AG20443 (cell line): ENCODE measurements at places on chromosomes 4 and X.
A peak's percentile ranks its signal among the peaks of the same experiment; 100 is the strongest.

DNA sequence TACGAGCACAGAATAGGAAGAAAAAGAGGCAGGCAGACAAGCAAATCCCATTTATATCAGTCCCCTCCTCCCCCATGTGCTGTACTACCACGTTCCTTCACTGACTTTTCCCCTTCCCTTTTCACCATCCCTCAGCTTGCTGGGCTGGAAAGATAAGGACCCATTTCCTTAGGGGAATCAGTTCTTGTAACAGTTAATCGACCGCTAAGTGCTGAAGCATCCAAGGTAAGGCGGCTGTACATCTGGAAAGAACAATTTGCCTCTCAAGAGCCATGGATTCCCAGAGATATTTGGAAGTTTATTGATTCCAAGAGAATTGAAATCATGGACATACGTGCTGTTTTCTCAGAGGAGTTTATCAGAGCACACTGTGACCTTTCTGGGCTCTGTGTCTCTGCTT is 1688.0 kb downstream of the STIM2 start:
- DNase-seq: no peak

GRCh38 chrX:153818571-153819383 is 11.6 kb downstream of the PDZD4 start:
- peak; percentile 69 for DNase-seq

DNA sequence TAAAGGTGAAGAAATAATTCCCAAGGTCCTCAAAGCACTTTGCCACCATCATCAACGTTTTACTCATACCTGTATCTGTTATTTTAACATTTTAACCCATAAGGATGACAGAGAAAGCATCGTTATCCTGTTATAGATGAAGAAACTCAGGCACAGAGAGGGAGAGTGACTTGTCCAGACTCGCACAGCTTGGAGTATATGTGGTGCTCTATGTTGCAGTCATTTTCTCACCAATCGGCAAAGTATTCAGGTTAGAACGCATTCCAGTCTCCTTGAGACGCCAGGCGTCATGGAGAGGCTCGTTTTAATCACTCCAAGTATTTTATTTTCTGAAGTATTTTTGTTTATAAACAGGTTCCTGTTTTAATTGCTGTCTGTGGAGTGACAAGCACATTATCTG is 73.5 kb downstream of the IRF2 start:
- DNase-seq: no peak

GRCh38 chrX:147917700-147918695 is 6.3 kb downstream of the FMR1 start:
- DNase-seq: peak; percentile 9

DNA sequence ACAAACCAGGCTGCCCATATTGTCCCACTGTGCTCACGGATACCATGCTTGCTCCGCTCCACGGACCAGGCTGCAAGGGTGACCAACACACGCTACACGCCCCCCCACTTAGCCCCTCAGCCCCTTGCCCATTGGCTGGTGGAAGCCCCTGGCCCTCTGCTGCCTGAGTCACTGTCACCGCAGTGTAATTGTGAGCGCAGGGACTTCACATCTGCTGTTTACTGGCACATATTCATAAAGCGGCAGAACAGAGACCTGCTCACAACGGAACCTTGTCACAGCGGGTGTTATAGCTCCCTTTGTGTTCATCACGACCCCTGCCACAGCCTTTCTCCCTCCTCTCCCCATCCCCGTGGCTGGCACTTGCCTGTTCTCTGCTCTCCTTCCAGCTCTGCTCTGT is 83.7 kb downstream of the PSAPL1 start:
- no peak for DNase-seq

DNA sequence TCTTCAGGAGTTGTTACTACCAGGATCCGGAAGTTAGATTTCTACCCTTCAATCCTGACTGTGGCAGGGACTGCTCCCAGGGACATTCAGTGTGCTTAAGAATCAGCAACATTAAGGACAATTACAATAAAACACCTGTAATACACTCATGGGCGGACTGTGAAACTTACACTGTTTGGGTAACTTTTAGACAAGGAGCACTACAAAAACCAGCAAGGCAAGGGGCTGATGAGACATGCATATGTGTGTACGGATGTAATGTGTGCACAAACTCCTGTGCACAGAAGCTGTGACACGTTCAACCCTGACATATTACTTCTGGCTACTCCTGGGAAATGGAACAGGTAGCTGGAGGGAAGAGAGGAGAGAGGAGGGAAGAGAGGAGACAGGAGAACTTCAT is 75.8 kb downstream of the FAT1 start:
- no peak for DNase-seq

DNA sequence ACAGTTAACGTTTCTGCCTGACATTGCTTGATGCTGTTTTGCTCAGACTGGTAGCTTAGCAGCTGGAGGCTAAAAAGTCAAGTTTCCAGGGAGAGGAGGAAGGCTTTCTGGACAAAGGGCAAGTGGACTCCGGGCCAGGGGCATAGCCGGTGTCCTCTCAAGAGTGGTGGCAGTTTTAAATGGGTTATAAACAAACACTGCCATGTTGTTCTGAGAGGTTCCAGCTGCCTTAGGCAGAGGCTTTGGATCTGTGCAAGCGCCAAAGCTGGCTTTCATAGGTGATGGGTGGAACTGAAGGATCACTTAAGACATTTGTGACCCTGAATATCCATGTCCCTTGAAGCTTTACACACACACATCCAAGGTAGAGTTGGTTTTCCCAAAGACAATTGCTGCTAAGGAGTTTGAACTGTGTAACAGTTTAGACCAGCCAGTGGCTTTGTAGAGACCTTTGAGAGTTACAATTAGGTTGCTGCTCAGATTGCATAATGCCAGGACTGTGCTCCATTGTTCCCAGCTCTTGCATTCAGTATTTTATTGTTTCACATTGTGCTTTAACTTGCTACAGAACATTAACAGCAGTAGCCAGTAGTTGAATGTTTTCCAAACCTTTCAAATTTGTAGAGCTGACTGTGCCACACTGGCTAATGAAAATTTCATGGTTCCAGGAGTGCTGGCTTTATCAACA is 54.1 kb upstream of the AP1S2 start:
- DNase-seq: no peak

- DNase-seq: no peak
These were observed 184.1 kb downstream of the AFAP1 start for GRCh38 chr4:7755561-7755960.

GRCh38 chr4:113316879-113317278 is 267.4 kb downstream of the ANK2 start:
- no peak for DNase-seq

- peak; percentile 32 for DNase-seq
These were observed 73.0 kb downstream of the AFF1 start for GRCh38 chr4:87007528-87008446.

DNA sequence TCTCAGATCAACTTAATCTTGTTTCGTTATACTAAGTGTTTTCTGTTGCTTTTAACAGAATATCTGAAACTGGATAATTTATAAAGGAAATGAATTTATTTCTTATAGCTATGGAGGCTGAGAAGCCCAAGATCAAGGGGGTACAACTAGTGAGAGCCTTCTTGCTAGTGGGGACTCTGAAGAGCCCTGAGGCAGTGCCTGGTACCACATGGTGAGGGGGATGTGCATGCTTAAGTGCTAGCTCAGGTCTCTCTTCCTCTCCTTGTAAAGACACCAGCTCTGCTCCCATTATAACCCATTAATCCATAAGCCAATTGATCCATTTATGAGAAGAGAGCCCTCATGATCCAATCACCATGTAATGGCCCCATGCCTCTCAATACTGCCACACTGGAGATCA is 17.9 kb downstream of the COX18 start:
- no peak for DNase-seq

DNA sequence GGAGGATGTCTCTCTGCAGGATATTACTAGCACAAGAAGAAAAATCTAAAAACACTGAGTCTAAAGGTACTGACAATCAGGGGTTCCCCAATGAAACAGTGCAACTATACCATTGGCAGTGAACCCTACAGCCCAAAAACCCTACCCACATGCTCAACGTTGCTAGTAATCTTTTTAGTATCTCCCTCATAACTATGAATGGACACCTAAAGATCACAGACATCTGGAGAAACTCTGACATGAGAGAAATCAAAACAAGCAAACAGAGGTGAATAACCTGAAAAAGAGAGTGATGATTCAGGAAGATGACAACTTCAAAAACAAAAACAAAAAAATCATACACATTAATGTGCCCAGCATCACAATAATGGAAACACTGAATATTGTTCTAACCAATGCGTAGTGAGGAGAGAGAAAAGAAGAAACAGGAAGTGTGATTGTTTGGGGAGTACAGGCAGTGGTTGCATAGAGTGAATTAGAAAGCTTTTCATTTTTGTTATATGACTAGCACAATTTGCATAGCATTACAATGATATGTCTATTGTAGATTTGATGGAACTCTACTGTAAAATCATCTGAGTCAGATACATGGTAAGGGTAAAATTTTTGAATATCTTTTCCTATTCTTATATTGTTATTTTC is 78.9 kb upstream of the FMR1 start:
- no peak for DNase-seq

GRCh38 chr4:110634350-110635162 is 11.7 kb upstream of the PITX2 start:
- no peak for DNase-seq

- no peak for DNase-seq
These were observed 30.4 kb downstream of the SCML1 start for GRCh38 chrX:17767734-17768133.

GRCh38 chrX:40156470-40157227 is 58.9 kb upstream of the BCOR start:
- no peak for DNase-seq

GRCh38 chrX:134990801-134991481 is at the start of gene SMIM10:
Gene SMIM10 (plus strand): TSS chrX:134990991. CDS start chrX:134991096, 105 bp downstream.
- peak; percentile 78 for DNase-seq

GRCh38 chr4:143023239-143023918 is 161.3 kb upstream of the USP38 start:
- no peak for DNase-seq

DNA sequence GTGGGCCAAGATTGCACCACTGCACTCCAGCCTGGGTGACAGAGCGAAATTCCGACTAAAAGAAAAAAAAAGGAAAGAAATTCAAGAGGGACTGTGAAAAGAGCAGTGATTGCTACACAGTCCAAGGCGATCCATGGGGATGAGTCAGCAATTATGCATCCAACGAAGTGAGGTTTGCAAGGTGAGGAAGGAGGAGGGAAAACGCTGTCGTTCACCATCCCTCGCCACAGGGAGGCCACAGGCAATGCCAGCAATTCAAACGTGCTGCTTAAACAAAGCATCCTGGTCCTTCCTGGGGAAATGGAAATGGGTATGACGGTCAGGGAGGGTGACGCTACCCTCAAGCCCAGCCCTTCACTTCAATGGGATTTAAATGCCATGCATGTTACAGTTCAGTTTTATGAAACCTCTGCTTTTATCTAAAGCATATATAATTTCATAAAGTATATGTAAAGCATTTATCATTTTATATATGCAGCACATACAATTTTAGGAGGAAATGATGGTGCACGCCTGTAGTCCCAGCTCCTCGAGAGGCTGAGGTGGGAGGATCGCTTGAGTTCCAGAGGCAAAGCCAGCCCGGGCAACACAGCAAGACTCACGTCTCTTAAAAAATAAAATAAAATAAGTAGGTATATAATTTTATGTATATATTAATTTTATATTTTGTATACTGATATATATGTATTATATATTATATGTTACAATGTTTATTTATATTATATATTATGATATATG is 108.7 kb downstream of the DHRSX start:
- peak; percentile 63 for DNase-seq

GRCh38 chr4:104642521-104642920 is 147.8 kb upstream of the CXXC4 start:
- no peak for DNase-seq

DNA sequence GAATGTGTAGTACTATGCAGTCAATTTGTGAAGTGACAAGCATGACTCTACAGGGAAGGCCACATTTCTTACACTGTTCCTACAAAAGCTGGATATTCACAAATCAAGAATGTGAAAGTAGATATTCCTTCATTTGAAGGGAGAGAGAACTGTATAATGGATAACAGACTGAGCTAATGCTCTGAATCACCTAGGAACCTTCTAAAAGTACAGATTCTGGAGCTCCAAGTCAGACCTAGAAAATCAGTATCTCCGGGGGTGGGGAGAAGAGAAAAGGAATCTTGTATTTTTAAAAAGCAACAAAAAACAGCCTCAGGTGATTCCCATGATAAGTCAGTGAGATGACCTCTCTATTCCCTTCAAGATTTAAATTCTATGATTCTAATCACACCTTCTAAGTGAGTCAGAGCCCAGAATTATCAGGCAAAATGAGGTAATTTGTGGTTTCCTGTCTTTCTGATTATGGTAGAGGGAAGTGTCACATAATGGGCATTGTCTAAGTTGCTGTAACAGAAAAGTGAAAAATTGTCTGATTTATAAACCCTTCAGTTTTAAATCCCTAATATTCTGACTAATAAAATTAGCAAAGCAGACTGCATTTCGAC is 80.9 kb downstream of the IL21 start:
- DNase-seq: no peak

- DNase-seq: no peak
These were observed 28.9 kb downstream of the ATP2B3 start for GRCh38 chrX:153546386-153546785.

DNA sequence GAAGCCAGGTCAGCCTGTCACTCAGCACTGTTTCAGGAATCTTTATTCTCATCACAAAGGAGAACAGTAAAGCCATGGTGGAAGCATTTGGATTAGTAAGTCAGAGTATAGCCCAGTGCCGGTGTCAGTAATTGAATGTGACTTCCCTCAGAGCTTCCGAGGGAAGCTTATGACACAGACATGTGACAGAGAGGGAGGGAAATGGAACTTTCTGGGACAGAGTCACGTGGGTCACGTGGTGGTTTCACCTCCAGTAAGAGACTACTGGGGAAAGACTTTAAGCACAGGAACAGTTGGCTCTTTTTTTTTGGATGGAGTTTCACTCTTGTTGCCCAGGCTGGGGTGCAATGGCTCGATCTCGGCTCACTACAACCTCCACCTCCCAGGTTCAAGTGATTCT is 53.3 kb upstream of the CCDC160 start:
- DNase-seq: no peak

DNA sequence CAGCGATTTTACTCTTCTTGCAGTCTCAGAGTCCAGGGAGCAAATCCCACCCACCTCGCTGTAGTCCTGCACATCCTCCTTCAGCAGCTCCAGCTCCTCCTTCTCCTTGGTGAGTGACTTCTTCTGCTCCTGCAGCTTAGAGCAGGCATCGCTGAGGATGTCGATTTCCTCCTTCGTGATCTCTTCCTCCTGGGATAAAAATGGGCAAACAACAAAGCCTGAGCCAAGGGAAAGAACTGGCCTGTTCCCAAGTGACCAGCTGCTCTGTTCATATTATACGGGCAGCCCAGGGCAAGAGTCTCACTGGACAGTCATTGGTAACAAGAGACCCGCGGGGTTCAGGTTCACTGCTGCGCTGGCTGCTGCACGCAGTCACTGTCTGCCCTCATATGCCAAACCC is 26.2 kb downstream of the FGFR3 start:
- no peak for DNase-seq

GRCh38 chrX:109774706-109775105 is 41.6 kb upstream of the ACSL4 start:
- peak; percentile 70 for DNase-seq

- DNase-seq: peak; percentile 56
These were observed 403 bp downstream of the SGCB start for GRCh38 chr4:52037689-52038102.

GRCh38 chr4:38670939-38671591 is 7.1 kb downstream of the KLF3 start:
- DNase-seq: no peak

GRCh38 chrX:129825746-129826505 is 17.8 kb downstream of the ZDHHC9 start:
- DNase-seq: no peak

- no peak for DNase-seq
These were observed 59.1 kb upstream of the GRPEL1 start for GRCh38 chr4:7126981-7127380.
